ENCODE measurements at places on chromosomes 12 and 14.

- no peak for DNase-seq
Observed at GRCh38 chr14:100568164-100568997, 18.8 kb downstream of the BEGAIN start.

DNA sequence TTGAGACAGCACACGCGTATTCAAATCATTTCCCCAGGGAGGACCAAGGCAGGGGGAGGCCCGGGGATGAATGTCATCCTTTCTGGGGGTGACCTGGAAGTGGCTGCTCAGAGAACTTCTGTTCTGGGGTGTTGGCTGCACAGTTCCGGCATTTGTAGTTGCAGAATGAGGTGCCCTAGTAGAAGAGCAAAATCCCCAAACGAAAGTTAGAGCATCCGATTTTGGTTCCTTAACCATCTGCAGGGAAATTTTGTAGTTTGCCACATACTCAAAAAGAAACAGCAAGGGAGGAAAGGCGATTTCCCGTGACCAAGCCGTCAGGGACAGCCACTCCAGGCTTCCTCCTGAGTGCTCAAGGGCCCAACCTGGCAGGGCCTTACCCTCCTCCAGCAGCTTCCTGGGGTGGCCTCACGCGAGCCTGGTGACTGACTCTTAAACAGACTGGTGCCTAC, 13.0 kb upstream of the TRAF3 start:
- DNase-seq: no peak

GRCh38 chr14:21043387-21043973, 1.3 kb downstream of the RNASE7 start:
- no peak for DNase-seq

GRCh38 chr14:102277874-102278630, 26.9 kb downstream of the MOK start:
- no peak for DNase-seq

GRCh38 chr12:46264057-46264456, 4.8 kb downstream of the SLC38A1 start:
- DNase-seq: no peak

DNA sequence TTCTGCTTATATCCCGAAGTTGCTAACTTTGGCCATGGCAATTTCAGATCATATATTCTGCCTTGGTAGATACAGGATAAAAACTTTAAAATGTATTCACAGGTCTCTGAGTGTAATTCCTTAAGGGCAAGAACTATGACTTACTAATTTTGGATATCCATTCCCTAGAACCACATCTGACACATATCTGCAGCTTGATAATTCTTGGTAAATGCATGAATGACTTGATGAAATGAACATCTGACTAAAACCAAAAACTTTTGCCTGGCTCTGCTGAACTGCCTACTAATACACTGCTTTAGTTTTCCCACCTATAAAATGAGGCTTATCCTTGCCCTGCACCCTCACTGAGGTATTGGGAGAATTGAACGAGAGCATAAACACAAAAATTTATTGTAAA, 32.2 kb downstream of the SLC25A21 start:
- no peak for DNase-seq

- no peak for DNase-seq
Observed at GRCh38 chr12:116164250-116165035, 113.0 kb downstream of the MED13L start.

- no peak for DNase-seq
Observed at GRCh38 chr12:63918800-63919300, 74.3 kb downstream of the SRGAP1 start.

DNA sequence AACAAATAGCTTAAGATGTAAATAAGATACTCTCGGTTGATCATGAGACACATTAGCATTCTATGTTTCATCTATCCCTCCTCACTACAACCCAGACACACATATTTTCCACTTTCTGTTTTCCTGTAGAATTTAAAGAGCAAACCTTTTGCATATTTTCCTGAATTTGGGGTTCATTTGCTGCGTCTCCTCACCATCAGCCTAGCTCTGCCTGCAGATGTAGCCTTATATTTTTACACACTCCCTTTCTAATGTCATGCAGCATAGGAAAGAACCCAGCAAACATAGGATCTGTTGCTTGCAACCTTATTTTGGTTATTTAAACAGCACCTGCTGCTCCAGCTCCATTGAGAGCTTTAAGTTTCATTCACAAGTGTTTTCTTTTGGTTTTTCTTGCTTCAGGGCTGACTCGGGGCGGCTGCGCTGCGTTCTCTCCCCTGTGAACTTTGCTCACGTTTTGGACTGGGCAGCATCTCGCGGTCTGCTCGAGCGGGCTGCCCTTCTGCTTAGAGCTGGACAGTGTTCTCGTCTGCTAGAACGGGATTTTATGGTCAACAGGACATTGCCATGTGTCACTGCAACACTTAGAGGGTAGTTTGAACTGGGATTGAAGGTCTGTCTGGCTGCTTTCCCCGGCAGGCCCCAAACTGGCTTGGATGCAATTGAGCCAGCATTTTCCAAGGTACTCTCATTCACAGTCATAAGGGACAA, 57.8 kb upstream of the VRK1 start:
- no peak for DNase-seq

GRCh38 chr12:41772478-41772877, 372.2 kb downstream of the GXYLT1 start:
- DNase-seq: no peak

- no peak for DNase-seq
Observed at GRCh38 chr12:105300883-105301282, 29.6 kb upstream of the C12orf75 start.

- no peak for DNase-seq
Observed at GRCh38 chr12:16555630-16556029, 50.3 kb downstream of the LMO3 start.

- no peak for DNase-seq
Observed at GRCh38 chr12:131471271-131471905, 239.5 kb upstream of the SFSWAP start.

- no peak for DNase-seq
Observed at GRCh38 chr14:60643463-60644314, 5.6 kb downstream of the SIX1 start.

GRCh38 chr14:53767566-53767965, 189.1 kb downstream of the BMP4 start:
- DNase-seq: no peak

- no peak for DNase-seq
Observed at GRCh38 chr14:56562883-56563282, 16.7 kb upstream of the TMEM260 start.

GRCh38 chr12:53989227-53990113, 4.5 kb downstream of the HOXC10 start:
- no peak for DNase-seq

GRCh38 chr14:21974741-21975140, 301.1 kb upstream of the OR4E1 start:
- DNase-seq: no peak

DNA sequence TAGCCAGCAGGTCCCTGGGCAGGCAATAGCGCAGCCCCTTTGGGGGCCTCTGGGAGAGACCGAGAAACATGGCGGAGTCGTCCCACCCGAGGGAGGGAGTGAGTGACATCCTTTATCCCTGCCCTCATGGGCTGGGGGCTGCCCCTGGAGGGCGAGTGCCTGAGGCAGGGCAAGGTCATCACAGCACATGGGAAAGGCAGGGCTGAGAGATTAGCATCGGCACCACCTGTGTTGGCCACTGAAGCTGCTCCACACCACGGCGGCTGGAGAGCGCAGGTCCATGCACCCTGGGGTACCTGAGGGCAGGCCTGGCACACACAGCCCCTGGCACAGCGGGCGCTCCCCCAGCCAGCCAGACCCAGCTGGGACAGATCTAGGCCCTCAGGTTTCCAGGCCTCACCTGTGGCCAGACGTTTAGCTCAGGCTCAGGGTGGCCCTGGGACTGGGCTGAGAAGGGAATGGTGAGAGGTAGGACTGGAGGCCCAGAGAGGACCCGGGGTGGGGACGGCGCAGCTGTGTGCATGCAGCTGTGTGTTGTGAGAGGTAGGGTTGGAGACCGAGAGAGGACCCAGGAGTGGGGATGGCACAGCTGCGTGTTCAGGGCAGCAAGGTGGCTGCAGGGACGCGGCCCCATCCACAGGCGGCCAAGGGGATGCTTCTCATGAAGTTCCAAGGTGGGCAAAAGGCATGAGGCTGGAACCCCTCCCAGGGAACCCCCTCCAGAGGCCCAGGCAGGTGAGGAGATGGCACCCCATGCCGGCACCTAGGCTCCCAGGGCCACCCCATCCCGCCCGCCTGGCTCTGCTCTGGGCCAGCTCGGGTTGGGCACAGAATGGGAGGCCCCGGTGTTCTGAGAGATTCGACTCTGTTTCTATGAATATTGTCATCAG, 74.1 kb downstream of the KIF26A start:
- DNase-seq: no peak

GRCh38 chr12:16012117-16012516, 101.0 kb downstream of the DERA start:
- DNase-seq: no peak

GRCh38 chr12:10361084-10361483, 28.8 kb downstream of the KLRK1 start:
- DNase-seq: no peak

DNA sequence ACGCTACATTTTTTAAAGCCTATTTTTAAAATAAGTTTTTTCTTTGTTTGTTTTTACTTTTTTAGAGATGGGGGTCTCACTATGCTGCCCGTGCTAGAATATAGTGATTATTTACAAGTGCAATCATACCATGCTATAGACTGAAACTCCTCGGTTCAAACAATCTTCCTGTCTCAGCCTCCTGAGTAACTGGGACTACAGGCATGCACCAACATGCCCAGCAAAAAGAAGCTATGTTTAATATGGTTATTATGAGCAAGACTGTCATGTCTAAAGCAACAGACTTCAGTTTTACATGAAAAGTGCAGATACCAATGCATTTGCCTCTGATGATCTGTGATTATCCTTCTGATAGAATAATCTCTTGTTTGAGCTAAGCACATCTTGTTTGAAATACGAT, 45.6 kb upstream of the SGPP1 start:
- no peak for DNase-seq

GRCh38 chr14:55052269-55052930, 953 bp downstream of the MAPK1IP1L start:
- DNase-seq: no peak

GRCh38 chr14:92702441-92702918, 45.9 kb downstream of the LGMN start:
- no peak for DNase-seq

- no peak for DNase-seq
Observed at GRCh38 chr12:55039395-55040354, 19.9 kb downstream of the NEUROD4 start.

DNA sequence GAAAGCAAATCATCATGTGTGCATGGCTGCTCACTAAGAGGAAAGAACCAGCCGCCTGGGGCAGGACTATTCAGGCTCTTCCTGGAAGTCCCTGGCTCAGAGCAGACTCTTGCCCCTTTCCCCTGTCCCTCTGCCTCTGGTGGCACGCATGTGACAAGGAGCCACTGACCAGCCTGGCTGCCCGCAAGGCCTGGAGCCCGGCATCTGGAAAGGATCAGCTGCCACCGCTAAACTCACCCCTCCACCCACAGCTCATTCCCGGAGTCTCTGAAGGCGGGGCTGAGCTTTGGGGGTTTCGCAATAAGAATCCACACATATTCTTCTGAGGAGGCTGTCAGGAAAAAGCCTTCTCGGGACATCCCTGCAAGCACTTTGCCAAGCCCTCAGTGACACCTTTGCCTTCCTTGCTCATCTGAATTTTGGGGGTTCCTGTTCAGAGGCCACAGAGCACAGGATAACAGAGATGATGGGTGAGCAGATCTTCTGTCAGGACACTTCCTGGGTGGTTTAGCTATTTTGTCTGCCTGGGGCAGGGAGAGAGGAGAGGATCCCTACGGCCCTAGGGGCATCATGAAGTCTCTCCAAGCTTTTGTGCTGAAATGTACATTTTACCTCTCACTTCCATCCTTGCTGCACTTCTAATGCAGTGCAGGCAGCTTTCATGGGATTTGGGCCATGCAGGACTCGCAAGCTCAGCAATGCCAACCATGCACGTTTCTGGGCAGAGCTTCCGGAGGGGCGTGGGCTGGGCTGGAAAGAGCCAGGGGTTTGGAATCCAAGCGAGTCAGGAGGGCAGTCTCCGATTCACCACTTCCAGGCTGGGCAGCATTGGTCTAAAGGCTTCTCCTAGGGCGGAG, 124.8 kb upstream of the MAP1LC3B2 start:
- no peak for DNase-seq

GRCh38 chr14:54642801-54643695, 76.1 kb downstream of the SAMD4A start:
- no peak for DNase-seq

- DNase-seq: no peak
Observed at GRCh38 chr12:94149781-94150239, 1.4 kb downstream of the PLXNC1 start.

GRCh38 chr12:114360485-114360884, 45.5 kb downstream of the TBX5 start:
- DNase-seq: no peak

DNA sequence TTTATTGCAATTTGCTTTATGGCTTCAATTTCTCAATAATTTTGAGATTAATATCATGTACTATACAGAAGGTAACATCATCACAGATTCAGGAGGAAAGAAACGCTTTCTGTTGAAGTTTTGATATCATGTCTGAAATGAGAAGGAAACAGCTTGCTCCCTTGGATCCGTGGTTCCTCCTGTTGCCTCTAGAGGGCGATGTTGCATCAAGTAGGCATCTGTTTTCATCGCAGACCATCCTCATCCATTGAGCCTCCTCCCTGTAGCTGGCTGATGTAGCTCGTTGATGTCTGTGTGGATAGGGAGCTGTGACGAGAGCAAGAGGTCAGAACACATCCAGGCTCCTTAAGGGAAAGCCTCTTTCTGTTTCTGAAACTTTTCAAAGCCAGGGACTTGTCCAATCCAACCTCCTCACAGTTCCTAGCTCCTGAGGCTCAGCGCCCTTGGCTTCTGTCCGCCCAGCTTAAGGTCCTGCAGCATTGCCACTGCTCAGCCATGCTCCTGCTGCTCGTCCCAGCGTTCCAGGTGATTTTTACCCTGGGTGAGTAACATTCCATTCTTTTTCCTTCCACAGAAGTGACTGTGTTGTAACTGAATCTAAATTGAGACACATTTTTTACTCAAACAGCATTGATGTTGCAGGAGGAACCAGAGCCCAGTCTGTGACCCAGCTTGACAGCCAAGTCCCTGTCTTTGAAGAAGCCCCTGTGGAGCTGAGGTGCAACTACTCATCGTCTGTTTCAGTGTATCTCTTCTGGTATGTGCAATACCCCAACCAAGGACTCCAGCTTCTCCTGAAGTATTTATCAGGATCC, 304.8 kb upstream of the OR4E1 start:
- DNase-seq: peak; percentile 27

GRCh38 chr12:2487278-2487677, 307.5 kb upstream of the FKBP4 start:
- no peak for DNase-seq

DNA sequence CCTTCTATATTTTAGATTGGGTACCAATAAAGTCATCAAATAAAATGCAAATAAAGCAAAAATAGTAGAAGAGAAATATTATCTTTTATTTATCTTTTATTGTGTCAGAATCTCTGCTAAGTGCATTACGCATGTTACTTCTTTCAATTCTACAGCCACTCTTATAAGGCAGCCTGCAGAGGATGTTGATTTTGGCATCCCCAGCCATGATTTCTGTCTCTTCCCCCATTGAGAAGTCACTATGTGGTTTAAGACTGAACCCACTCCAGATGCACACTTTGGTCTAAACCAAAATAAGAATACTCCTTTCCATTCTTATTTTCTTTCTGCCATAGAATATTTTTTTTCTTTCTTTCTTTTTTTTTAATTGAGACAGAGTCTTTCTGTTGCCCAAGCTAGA, 56.0 kb upstream of the ACSS3 start:
- no peak for DNase-seq

GRCh38 chr12:6899837-6900519, 4.6 kb upstream of the LRRC23 start:
- no peak for DNase-seq

- DNase-seq: no peak
Observed at GRCh38 chr14:94682061-94682516, 69.9 kb downstream of the SERPINA3 start.

- DNase-seq: no peak
Observed at GRCh38 chr14:61113561-61114225, 132.6 kb downstream of the SLC38A6 start.
